ENCODE measurements at places on chromosomes 11 and 22. TPM values are rescaled to one million over a fixed set of nuclear protein-coding genes. Genes with fewer than 3 reads are reported as not detected.

DNA sequence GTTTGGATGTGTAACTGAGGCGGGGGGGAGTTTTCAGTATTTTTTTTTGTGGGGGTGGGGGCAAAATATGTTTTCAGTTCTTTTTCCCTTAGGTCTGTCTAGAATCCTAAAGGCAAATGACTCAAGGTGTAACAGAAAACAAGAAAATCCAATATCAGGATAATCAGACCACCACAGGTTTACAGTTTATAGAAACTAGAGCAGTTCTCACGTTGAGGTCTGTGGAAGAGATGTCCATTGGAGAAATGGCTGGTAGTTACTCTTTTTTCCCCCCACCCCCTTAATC lies 2.3 kb downstream of the MALAT1 start:
- no peak for DNase-seq

DNA sequence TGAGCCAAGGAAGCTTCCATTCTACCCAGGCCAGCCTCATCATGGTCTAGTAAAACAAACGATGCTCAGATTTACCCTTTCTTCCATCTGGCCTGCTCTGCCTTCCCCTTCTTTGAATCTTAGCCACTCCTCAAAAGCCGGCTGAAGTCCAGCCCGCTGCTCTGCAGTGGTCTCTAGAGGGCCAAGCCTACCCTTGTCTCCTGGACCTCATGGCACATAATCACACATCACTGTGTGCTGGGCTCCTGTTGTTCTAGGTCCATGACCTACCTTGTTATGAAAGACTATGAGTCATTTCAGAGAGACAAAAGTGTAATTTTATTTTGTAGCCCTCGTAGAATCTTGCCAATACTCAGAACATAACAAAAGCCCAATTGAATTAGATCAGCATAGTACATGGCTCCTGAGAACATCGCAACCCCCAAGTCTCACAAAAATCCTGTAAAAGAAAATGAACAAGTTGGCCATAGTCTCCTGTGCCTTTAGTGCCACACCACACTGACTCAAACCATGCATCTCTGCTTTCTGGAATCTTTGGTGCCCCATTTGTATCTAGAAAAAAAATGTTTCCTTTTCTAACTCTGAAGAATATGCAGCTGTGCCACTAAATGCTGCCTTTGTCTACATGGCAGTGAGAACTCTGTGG lies 192.7 kb downstream of the OPCML start:
- no peak for DNase-seq

The SORL1 gene
- total RNA-seq: 197 TPM

DNA sequence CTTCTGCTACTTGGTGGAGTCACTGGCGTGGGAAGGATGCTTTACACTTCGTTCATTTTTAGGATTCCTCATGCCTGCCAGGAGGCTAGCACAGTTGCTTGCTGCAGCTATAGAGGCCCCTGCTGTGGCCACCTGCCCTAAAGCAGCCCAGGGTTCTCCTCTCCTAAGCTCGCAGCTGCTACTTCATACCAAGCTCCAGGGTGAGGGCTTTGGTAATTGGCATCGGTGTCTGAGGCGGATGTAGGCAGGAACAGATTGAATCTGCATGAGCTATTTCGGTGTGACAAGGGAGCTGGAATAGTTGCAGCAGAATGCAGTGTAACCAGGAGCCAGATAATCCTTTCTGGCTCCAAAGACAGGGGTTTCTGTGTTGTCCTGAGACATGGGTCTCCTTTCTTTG lies 133.1 kb downstream of the MICAL2 start:
- DNase-seq: no peak

- DNase-seq: no peak
These were observed 475.6 kb downstream of the MIAT start for GRCh38 chr22:27133019-27133431.

DNA sequence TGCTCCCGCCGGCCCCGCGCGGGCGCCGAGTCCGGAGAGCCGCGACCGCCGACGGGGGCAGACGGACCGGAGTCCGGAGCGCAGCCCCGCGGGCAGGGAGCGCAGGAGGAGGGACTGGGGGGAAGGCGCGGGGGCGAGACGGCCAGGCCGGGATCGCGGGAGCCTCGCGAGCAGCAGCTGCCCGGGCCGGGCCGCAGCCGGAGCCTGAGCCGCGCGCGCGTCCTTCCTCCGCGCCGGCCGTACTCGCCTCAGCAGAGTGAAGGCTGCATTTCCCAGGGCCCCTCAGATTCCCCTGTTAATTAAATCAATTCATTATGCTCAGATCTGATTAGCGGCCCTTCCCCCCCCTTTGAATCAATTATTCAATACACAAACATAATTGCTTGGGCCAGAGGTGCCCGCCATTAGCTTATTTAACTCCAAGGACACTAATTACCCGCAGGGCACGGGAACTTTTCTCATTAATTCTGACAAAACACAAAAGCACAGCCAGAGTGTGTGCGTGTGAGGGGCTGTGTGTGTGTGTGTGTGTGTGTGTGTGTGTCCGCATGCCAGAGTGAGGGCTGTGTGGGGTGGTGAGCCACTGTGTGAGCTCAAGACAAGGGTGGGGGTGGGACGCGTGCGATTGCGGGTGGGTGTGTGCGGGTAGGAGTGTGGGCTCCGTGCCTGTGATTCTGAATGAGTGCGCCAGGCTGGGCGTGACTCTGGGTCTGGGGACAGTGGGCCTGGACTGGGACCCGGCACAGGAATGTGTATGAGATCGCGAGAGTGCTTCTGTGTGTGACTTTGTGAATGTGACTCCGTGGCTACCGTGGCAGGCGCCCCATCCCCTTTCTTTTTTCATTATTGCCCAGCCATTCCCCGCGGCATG lies 5.1 kb upstream of the LMO1 start:
- DNase-seq: no peak

DNA sequence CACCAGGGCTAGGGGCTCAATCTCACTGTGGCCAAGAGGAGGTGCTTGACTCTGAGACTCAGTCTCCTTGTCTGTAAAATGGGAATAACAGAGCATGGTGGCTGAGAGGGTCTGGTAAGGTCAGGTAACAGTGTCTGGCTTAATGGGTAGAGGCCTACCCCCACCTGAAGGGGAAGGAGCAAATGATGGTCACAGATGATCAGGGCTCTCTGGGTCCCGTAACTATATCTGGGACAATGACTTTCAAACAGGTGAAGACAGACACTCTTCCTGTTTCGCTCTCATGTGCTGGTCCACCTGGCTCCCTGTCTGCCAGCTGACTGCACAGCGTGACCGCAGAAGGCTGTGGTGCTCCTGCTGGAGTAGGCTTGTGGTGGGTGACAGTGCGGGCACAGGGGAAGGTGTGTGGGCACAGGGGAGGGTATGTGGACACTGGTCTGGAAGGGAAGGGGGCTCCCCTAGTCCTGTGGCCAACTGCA lies 4.0 kb downstream of the A4GALT start:
- DNase-seq: no peak

The C22orf42 gene
- total RNA-seq: not detected

- DNase-seq: no peak
These were observed 220.3 kb upstream of the SESN3 start for GRCh38 chr11:95451261-95451660.

The KRTAP5-7 gene
- total RNA-seq: 0.29 TPM

DNA sequence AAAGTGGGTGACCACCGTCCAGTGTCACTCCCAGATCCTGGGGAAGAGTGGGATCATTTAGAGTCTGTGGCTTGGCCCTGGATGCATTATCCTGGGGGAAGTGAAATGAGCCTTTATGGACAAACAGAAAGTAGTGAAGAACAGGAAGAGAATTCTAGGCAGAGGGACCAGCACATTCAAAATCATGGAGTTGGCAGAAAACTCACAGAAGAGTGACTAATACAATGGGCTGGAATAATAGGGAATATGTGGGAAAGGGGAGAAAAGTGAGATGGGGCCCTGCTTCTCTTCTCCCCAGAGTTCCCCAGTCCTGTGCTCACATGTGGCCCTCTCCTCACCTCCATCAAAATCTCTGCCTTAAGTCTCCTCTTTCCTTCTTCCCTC lies 84.3 kb downstream of the CCDC81 start:
- no peak for DNase-seq

The SEZ6L gene
- not detected for total RNA-seq

The POTEH gene
- total RNA-seq: not detected

- DNase-seq: no peak
These were observed 6.0 kb upstream of the CARD10 start for GRCh38 chr22:37525073-37525745.

Data from activated CD4-positive, alpha-beta T cell treated with anti-CD3 and anti-CD28 coated beads, Interleukin-2, amount 10 ng/mL, durations not matched to agents 7 days and 5 days (primary cell).